ENCODE measurements at places on chromosomes 1 and 21. TPM values are rescaled to one million over a fixed set of nuclear protein-coding genes. Genes with fewer than 3 reads are reported as not detected.

The SERINC2 gene
- polyA plus RNA-seq: 96.0 TPM

The IL22RA1 gene
- polyA plus RNA-seq: not detected

The JUN gene
- 45.3 TPM for polyA plus RNA-seq

The PAQR7 gene
- 12.9 TPM for polyA plus RNA-seq

The ZNF695 gene
- polyA plus RNA-seq: 2.0 TPM

The KRTAP12-4 gene
- not detected for polyA plus RNA-seq

The PPFIA4 gene
- 3.2 TPM for polyA plus RNA-seq

The RHEX gene
- not detected for polyA plus RNA-seq

The ORC1 gene
- 1.4 TPM for polyA plus RNA-seq

The GPR52 gene
- not detected for polyA plus RNA-seq

The OVAAL gene
- not detected for polyA plus RNA-seq

The GBP5 gene
- 1.2 TPM for polyA plus RNA-seq

GRCh38 chr1:55579332-55580001 lies 364.3 kb upstream of the USP24 start:
- no peak for DNase-seq

DNA sequence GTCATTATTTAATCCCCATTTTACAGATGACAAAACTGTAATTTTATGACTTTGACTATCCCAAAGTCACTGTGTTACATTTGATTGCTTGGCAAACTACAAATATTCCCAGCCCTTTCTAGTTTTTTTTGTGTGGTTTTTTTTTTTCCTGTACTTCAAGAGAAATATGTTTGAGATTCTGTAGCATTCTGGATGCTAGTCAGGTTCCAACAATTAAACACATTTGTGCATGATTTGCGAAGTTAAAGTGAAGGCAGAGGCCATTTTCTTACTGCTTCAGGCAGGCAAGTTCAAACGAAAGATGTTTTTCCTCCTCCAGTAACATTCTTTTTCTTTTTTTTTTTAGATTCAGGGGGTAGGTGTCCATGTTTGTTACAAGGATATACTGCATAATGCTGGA lies 107.9 kb upstream of the SERTAD4 start:
- DNase-seq: peak; percentile 14

DNA sequence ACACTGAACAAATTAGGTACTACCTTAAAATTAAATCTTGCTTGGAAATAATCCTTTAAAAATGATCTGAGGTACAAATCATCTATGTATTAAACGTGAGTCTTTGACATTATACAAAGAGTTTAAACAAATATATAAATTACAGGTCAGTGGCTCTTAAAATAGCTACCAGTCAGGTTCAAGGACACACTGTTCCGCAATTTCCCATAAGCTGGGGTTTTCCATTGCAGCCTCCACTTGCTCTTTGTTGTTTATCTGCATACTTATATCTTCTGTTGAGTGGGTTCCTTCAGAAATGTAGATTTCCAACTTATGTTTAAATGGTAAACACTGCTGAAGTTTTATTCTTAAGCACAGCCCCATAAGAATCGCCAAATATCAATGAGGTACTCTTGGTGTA lies 5.7 kb upstream of the MRPL55 start:
- no peak for DNase-seq

DNA sequence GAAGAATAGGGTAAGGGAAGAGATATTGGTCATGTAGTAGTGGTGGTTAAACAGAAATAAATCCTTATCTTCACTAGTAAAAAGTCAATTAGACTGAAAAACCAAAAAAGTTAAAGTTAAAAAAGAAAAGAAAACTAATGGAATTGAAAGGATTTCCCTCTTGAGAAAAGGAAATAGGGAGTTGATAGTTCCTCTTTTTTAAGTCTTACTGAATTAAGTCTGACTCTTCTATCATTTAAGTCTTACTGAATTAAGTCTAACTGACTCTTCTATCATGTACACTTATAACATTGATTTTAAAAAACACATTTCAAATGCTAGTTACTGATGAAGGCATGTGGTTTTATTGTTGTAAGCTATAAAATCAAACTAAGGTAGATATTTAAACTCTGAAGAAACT lies 49.5 kb upstream of the TENT5C start:
- no peak for DNase-seq

- DNase-seq: no peak
Measured at GRCh38 chr1:246576709-246577032, 10.4 kb downstream of the CNST start.

DNA sequence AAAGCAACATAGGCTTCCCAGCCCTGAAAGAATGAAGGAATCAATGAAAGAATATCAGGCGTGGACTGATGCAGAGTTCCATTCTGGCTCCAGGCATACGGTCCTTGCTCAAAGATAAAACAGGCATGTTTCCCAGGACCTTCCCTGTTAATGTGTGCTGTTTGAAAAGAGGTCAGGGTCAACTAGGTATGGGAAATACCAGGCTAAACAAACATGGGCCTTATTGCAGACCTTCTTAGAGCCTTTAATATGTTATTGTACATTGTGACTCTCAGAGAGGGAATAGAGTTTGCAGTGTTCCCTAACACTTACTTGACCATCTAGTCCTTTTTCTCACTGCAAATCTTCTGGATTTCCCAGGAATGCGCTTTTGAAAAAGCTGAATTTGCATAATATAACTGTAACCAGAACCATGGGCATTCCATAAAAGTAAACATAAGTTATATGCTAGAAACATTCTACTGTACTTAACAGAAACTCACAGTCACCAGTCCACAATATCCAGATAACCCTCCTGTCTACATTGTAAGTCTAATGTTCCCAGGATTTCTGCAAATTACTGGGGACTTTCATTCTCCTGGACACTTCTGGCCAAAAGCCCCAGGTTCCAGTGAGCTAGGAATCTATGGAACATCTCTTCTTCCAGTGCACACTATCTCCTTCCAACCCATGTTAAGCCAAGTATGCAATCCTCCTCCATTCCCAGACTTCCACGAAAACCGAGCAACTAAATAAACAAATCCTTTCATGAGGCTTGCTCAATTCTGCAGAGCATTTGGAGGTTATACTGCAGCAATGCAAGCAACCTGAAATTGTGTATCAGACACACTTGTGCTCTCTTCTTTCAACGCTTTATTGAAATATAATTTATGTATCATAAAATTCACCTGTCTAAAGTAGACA lies 486.6 kb downstream of the SETD4 start:
- DNase-seq: no peak

- DNase-seq: no peak
Measured at GRCh38 chr1:184000321-184000720, 37.2 kb downstream of the COLGALT2 start.

GRCh38 chr1:151085953-151086559 lies 15.5 kb downstream of the GABPB2 start:
- DNase-seq: no peak

DNA sequence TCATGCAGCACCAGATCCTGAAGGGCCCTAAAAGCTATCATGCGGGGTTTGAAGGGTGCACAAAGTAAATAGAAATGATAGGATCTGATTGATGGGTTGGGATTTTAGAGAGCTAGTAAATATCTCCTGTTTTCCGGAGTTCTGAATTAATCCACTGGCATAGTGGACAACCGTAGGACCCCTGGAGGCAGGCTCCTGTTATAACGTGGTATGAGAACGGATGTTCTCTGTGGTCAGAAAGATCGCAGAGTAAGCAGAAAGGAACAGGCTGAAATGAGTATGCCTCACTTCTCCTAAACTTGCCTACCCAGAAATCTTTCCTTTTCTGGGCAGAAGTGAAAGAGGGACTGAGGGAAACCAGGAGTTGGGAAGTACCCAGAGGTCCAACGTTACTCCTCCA lies 470.8 kb downstream of the AJAP1 start:
- no peak for DNase-seq

GRCh38 chr1:18396247-18396980 lies 84.3 kb upstream of the KLHDC7A start:
- DNase-seq: peak; percentile 21

- peak; percentile 39 for DNase-seq
Measured at GRCh38 chr1:31529999-31530684, 46.2 kb upstream of the TINAGL1 start.

- no peak for DNase-seq
Measured at GRCh38 chr1:160094291-160094625, 4.2 kb downstream of the IGSF8 start.

DNA sequence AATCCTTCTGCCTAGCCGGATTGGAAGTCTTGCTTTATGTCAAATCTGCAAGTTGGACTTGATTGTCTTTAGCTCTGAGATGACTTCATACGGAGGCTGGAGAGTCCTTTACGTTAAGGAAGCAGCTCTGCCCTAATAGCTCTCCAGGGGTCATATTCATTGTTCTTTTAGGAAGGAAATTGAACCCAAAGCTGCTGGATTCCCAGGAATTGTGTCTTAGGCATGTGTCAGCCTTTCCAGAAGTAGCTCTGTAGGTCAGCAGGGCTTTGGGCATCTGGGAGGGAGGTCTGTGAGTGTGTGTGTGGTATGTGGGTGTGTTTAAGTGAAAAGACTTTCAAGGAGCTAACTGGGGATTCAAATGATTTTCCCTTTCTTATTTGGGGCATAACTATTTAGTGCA lies 82.4 kb downstream of the ABCA4 start:
- peak; percentile 42 for DNase-seq

DNA sequence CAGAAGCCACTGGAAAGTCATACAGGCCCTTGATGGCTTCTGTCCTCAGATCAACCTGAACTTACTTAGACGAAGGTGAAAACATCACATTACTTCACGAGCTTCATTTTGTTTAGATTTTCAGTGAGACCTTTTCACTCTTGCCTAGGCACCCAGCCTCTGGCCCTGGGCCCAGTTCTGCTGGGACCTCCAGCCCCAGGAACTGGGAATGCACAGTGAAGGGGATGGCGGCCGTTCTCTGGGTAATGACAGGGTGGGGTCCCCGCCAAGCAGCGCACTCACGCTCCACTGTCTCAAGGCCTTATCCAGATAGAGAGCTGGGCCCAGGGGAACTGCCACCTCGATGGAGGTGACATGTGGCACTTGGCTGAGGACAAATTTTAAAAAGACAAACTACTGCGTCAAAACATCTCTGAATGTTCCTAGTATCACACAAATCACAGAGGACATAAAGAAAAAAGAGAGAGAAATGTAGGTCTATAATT lies 54.8 kb downstream of the NPHP4 start:
- DNase-seq: no peak

- no peak for DNase-seq
Measured at GRCh38 chr1:100530141-100530540, 7.8 kb upstream of the GPR88 start.

- no peak for DNase-seq
Measured at GRCh38 chr1:89640440-89640839, 7.5 kb downstream of the LRRC8C start.

GRCh38 chr1:41612953-41613352 lies 128.5 kb upstream of the EDN2 start:
- DNase-seq: peak; percentile 41

DNA sequence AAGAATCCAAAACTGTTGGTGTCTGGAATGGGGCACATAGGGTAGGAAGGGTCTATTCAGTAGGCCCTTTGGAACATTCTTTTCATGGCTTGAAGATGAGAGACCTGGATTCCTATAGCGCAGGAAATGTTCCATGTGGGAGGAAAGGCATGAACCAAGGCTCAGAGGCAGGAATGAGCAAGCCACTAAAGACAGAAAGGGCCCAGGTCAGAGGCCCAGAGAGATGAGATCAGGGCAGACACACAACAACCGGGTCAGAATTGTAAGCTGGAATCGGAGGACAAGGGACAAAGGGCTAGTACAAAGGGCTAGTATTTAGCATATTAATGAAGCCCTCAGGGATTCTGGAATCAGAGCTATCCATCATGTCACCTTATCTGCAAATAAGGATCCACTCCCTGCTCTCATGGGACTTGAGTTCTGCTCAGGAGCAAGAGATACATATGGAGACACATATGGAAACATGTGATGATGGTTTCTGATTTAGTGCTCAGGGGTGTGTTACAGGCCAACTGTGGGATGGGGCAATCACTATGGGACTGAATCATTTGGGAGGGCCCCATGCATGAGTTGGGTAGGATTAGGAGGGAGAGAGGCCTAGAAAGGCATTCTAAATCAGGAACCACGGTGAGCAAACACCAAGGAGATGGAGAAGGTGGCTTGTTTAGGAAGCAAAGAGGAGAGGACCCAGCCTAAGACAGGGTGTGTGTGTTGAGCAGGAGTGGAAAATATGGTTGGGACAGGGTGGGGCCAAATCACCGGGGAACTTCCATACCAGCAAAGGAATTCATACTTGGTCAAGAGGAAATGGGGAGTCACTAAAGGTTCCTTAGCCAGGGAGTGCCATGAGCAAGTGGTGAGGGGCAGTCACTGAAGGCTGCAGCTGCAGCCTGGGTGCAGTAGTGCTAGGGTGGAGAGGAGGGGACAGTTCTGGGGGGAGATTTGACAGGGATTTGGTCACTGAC lies 8.6 kb downstream of the NECTIN4 start:
- peak; percentile 80 for DNase-seq

DNA sequence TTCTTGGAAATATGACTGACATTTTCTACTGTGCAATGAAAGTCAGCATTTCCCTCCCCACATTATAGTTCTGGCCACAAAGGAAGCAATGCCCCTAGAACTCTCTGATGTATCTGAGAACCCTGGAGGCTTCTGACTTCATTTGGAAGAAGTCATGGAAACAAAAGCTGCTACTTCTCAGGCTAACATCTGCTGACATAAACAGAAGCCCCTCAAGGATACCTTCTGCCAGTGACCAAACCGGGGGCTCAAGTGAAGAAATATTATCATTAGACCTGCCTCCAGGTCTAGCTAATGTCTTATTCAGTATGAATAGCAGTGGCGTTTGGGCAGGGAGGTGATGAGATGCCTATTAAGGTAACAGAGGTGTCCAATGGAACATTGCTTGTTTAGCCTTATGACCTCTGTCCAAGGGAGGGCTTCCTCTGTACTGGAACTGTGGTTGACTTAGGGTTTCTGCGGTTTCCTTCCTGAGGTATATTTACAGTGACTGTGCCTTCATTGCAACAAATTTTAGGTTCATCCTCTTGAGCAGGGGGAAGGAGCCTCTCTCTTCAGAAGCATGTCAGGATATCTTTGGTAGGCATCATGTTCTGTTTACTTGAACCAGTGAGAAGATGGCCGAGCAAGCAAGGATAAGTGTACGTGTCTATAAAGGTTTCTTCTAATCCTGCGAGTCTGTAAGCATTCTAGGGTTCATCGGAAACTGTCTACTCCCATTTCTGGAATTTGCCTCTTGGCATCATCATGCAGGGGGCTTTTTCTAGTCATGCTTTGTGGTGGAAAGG lies 161.7 kb downstream of the PBX1 start:
- DNase-seq: no peak

GRCh38 chr21:43997766-43998742 lies 14.1 kb upstream of the TRAPPC10 start:
- DNase-seq: peak; percentile 38

DNA sequence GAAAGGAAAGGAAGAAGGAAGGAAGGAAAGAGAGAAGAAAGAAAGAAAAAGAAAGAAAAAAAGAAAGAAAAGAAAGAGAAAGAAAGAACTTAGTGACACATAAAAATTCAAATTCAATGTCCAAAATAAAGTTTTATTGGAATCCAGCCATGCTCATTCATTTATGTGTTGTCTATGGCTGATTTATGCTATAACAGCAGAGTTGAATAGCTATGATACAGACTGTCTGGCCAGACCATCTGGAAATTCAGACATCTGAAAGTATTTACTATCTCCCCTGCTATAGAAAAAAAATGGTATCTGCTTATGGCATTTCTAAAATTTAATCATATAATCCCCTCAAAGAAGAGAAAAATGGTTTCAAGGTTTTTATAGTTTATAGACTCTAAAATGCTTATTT lies 79.4 kb upstream of the RRP15 start:
- no peak for DNase-seq

- DNase-seq: peak; percentile 69
Measured at GRCh38 chr1:77545970-77546369, 136.5 kb downstream of the ZZZ3 start.
